ENCODE measurements at places on chromosomes 7 and 10.

DNA sequence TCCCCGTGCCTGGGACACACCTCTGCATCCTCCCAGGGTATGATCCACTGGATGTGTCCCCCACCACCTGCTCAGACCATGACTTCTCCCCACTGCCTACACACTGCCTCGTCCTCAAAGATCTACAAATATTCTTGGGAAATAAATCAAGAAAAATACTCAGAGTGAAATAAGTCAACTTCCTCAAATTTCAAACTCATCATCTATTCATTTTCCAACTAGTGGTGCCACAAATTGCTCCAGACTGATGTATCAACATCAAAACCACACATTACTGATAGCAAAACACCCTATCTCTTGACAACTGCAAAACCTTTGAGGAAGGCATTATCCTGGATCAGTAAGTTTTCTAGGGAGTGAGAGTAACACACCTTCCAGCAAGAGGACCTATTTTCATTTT, 87.7 kb downstream of the GRB10 start:
- no peak for DNase-seq

DNA sequence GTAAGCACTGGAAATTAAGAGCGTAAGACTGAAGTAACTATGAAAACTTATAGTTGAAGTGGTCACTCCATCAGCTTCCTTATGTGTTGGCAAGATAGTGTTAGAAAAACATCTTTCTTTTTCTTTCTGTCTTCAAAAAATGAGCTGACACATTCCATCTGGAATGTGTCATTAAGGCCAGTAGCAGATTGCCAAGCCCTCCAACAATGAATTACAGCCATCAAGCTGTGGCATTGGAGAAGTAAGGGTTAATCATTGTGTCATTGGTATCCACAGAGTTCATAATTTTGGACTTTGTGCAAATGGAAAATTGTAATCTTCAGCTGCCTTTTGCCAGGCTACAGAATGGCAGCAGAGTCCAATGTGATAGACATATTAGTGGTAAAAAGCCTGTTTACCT, 926.3 kb downstream of the NRG3 start:
- no peak for DNase-seq

DNA sequence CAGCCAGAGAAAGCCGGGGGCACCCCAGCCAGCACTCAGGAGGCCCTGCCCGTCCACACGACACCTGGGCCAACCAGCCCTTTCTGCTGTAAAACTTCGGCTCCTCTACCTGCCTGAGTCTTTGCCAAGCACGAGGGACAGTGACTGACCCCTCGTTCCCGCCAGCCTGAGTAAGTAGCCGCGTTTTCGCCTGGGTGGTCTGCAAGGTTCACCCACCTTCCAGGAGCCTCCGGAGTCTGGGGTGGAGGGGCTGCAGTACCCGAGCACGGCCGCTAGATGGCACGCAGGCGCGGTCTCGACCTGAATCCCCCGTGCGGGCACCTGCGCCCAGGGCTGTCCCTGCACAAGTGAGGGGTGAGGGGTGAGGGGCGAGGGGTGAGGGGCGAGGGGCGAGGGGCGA, 192.7 kb downstream of the PTPRN2 start:
- DNase-seq = no peak

DNA sequence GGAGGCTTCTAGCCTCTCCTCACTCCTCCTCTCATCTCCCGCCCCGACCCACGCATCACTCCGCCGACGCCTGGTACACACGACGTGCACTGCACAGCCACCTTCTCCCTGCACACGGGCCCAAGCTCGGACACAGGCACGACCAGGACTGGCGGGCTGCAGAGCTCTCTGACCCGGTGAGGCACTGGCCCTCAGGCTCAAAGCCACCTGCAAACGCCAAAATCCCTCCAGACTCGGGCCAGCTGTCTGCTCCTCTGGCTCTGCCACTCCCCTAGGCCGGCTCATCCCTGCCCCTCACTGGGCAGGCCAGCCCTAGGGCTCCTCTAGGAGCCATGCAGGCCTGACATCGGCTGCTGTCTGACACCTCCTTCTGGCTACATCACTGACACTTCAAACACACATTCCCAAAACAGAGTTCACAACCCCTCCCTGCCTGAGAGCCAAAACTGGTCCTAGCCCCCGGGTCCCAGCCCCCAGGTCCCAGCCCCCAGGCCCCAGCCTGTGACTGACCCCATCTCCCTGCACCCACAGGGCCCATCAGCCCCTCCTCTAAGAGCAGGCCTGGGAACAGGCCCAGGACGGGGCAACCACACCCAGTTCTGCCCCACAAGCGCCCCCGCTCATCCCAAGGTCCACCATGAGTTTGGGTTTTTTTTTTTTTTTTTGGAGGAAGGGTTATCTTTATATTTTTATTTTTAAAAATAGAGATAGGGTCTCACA, 35.1 kb downstream of the MAD1L1 start:
- DNase-seq = no peak
